ENCODE measurements at places on chromosomes 3 and 15. TPM values are rescaled to one million over a fixed set of nuclear protein-coding genes. Genes with fewer than 3 reads are reported as not detected.

Gene KNG1
- not detected for total RNA-seq

Gene NMD3
- total RNA-seq: 71.9 TPM

Gene GOLGA8S
- total RNA-seq: not detected

Gene NOX5
- not detected for total RNA-seq

Gene LYZL4
- not detected for total RNA-seq

Gene RBMS3
- not detected for total RNA-seq

Gene SUCNR1
- not detected for total RNA-seq

Gene SI
- not detected for total RNA-seq

Gene KIF9
- total RNA-seq: 8.3 TPM

Gene CMTM8
- total RNA-seq: 0.14 TPM

Gene ZNF662
- not detected for total RNA-seq

Gene BBS4
- total RNA-seq: 27.9 TPM

Gene ZMYND10
- total RNA-seq: 1.4 TPM
